NCI-H1092 (cell line): ENCODE measurements at places on chromosomes 7 and 10.
A peak's percentile ranks its signal among the peaks of the same experiment; 100 is the strongest.

GRCh38 chr7:78326876-78327275 lies 528.3 kb downstream of the PHTF2 start:
- peak; percentile 75 for DNase-seq

GRCh38 chr10:63161592-63161991 lies 28.5 kb downstream of the NRBF2 start:
- DNase-seq, result no peak

DNA sequence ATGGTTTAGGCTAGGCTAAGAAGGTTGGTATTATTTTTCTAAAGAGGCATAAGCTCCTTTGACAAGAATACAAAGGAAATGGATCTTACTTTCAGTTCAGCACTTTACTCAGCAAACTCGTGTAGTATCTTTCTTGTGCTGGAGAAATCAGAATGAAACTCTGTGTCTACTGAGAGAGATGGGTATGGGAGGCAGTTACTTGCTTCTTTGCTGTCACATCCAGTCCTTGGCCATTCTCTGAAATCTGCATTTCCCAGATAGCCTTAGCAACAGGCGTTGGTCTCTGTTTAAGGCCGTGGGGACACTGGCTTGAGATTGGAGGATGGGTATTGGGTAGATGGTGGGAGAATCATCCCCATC lies 180.5 kb downstream of the NRP1 start:
- no peak for DNase-seq

DNA sequence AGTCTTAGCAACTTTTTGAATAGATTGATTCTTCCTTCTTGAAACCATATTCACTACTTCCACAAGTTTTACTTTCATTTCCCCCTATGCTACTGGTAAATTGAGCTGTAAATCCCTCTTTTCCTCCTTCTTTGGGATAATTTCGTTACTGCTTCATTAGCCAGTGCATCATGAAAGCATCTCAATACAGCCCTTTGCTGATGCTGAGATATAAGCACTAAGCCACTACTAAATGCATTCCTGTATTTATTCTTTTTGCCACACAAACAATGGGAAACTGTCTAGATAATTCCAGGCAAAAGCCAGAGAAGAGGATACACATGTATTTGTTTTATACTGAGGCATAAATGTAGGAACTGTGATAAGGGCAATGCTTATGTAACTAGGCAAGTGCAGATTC lies 313.9 kb downstream of the NXPH1 start:
- no peak for DNase-seq

- DNase-seq, result no peak
Observed at GRCh38 chr10:52571018-52571417, 201.6 kb downstream of the MBL2 start.
